Anterior cingulate cortex (tissue), 58 donors: ENCODE measurements at places on chromosomes 6 and 20.

GRCh38 chr6:150004101-150004782, 21.1 kb downstream of the RAET1L start:
- no peak for DNase-seq

- DNase-seq = no peak
Observed at GRCh38 chr6:23608931-23609435, 517.0 kb upstream of the NRSN1 start.

DNA sequence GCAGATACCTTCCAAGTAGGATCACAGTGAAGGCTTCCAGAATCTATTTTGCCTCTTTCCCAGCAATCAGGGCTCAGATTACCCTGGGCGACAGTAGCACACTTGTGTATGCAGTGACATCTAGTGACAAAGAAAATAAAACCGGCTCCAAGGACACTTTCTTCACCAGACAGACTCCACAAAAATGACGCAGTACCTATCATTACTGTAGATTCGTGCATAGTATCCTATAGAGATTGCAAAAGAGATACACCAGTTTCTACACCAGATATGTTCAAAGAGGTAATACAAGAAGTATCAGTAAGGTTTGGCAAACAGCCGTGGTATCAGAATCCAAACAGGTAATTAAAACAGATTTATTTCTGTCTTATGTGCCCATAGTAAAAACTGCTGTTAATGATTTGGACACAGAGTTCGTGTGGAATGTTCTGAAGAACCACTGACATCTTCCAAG, 600.4 kb upstream of the JAG1 start:
- DNase-seq = peak; percentile 26

- no peak for DNase-seq
Observed at GRCh38 chr20:53774461-53775203, 181.0 kb upstream of the ZNF217 start.

DNA sequence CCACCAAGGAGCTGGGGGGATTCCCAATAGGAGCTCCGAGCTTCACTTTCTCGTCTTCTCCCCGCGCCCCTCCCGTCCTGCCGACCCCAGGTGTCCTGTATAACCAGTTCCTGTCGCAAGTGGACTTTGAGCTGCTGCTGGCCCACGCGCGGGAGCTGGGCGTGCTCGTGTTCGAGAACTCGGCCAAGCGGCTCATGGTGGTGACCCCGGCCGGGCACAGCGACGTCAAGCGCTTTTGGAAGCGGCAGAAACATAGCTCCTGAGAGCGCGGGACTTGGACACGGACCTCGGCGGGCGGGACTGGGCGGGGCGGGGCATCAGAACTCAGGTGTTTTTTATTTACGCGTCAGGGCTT, 340 bp upstream of the VARS2 start:
- no peak for DNase-seq

DNA sequence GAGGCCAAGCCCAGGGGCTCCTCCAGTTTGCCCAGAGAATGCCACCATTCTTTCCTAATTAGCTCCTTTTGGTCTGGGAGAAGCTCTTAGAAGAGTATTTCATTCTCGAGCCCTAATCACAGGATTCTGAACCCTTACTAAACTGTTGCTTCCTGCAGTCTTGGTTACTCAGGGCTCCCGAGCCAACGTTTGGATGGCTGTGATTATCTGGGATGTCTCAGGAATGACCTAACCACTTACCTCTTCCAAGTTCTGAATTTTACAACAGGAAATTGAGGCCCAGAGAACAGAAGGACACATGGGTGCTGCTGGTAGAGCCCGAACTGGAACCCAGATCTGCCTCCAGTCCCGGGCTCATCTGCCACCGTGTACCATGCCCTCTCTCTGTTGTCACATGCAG, 22.2 kb upstream of the PNPLA1 start:
- no peak for DNase-seq

GRCh38 chr6:163986313-163986712, 571.8 kb downstream of the QKI start:
- no peak for DNase-seq

- no peak for DNase-seq
Observed at GRCh38 chr6:125839471-125839870, 48.7 kb downstream of the NCOA7 start.

GRCh38 chr6:1475174-1475573, 85.8 kb downstream of the FOXF2 start:
- no peak for DNase-seq

DNA sequence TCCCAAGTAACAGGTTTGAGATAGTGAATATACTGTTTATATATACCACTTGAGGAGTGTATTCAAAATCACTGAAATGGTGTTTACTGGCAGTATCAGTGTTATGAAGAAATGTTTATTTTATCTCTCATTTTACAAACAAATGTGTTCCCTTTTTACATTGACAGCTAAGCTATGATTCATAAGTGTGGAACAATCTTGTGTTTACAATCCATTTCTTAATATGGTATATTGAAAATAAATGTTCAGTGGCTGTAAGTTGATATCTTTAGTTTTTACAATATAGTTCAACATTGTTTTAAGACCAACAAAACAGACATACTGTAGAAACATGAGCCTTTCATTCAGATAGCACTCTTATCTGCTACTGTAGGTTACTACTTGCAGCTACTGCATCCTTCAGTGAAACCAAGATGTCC, 14.3 kb downstream of the PHF3 start:
- no peak for DNase-seq

DNA sequence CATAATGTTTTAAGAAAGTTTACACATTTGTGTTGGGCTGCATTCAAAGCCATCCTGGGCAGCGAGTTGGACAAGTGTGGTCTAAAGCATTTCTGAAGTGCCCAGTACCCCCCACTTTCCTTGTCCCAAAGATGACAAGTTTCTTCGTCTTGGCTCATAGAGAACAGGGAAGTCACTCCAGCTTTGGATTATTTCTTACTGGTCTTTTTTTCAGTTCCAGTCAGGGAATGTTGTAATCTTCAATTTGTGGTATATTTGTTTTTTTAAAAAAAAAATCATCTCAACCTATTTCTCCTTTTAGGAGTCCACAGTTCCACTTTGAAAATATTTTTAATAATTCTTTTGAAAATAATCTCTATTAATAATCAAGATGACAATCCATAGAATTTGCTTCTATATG, 34.0 kb downstream of the SLX4IP start:
- DNase-seq = no peak

DNA sequence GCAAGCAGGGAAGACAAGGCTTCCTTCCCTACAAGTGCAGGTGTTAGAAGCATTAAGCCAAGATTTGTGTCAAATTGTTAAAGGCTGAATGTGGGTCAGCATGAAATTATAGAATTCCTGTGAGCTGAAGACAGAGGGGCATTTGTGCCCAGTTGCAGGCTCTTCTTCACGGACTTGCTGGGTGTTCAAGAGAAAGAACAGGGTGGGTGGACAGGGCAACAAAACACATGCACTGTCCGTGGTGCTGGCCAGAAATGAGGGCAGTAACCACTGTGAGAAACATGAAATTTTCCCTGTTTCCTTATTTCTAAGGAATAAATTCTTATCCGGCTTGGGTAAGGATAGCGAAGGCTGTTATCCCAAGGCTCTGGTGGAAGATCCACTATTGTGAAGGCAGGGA, 579.5 kb upstream of the HTR1E start:
- DNase-seq = no peak

GRCh38 chr6:87089135-87089534, 5.8 kb downstream of the CGA start:
- no peak for DNase-seq

- DNase-seq = no peak
Observed at GRCh38 chr20:45629496-45630100, at the start of gene WFDC10A. WFDC10A (plus strand) TSS chr20:45629739; CDS start chr20:45629814, 75 bp downstream.

DNA sequence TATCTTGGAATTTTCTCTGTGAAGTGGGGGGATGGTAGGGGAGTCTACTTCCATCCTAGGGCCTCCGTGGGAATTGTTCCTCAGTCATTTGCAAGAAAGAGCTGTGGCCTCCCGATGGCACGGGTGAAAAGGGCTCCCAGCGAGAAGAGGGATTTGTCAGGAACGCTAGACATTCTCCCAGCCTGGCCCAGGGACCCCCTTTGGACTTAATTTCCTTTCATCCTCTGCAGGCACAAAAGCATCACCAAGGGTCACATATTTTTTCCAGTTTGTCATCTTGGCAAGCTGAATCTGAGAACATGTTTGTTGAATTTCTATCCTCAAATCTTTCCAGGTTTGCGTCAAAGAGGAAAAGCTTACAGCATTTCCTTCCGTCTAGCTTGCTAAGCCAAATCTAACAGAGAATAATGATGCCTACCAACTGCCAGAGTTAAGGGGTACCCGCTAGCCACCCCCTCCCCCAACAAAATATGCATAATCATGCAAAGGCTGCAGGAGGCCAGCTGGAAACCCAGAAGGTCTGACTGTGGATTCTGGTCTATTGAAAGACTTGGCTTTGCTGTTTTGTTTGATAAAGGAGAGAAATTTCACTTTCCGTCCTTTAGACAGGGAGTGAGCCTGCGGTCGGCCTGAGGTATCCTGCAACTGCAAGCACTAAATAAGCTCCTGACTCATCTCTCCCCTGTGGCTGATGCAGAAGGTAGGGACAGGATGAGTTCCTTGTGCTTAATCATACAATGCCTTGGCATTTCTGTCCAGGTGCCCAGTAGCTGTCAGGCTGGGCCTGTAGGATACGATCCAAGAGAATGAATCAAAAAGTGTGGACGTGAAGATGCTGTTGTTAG, 23.1 kb downstream of the PSMG4 start:
- no peak for DNase-seq

DNA sequence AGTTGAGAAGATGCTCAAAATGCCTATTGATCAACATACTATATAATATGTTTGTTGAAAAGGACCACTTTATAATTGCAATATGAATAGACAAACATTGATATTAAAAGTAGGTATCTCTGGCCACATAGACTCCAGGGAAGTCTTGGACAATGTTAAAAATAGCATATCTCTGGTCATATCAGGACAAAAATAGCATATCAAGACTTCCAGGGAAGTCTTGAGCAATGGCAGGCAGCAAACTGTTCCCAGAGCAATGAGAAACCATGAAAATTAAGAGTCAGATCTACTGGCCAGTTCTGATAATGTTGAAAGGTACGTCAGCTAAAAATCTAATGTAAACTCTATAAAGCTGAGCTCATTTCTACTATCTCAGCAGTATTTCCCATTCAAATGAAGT, 1130.3 kb upstream of the CITED2 start:
- no peak for DNase-seq

DNA sequence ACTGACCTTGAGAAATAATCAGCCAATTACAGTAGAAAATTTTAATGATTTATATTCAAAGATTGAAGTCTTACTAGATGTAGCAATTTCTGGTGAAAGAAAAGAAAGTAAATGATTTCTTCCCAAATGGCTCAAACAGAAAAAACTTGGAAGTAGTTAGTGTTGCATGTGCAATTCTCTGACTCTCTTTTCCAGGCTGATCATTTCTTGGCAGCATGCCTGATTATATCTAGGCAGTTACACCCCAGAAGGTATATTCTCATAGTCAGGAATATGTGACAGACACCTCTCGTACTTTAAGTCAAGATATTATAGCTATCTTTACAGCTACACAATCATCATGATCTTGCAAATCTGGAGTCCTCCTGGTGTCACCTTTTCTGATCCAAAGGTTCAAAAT, 122.9 kb downstream of the PDE7B start:
- DNase-seq = no peak

DNA sequence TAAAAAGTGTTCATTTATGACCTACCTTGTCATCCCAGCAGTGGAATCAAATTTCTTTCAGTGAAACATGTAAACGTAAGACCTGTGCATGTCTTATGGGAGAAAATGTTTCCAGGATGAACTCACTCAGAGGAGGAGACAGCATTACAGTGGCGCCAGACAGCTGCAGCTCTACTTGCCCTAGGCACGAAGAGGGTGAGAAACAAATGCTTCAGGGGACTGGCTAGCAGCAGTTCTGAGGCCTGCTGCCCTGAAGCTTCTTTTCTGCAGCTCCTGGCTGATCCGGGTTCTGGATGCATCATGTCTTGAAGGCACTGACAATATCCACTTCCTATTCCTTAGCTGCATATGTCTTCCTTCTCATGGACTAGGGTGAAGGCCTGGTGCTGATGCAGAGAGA, 120.2 kb downstream of the QRSL1 start:
- no peak for DNase-seq

- DNase-seq = no peak
Observed at GRCh38 chr6:12221856-12222255, 68.3 kb upstream of the EDN1 start.

DNA sequence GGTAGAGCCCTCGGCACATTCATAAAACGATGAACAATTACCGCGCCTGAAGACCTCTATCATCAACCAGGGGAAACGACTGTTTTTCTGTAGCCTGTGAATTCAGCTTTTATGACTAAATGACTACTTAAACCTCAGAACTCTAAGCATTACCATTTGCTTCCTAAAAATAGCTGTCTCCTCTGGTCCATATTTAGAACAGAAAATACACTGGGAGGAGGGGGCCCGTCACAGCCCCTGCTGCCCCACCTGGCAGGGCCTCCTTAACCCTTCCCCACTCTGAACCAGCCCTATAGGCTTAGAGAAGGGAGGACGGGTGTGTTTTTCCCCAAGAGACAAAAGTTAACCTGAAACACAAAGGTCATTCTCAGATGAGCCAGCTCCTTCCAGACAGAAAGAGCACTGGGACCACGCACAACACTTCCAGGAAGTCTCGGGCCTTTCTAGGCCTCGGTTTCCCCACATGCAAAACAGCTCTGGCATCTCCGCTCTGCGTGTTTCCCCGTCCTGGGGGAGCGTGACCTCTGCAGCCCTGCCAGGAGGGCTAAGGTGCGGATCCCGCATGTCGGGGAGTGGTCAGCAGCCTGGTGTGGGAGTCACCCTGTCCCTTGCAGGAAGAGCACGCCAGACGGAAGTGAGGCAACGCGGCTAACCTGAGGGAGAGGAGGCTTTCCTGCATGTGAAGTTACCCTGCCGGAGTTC, 193.9 kb downstream of the DLL1 start:
- DNase-seq = no peak

GRCh38 chr6:146041282-146041681, 12.4 kb downstream of the GRM1 start:
- no peak for DNase-seq

DNA sequence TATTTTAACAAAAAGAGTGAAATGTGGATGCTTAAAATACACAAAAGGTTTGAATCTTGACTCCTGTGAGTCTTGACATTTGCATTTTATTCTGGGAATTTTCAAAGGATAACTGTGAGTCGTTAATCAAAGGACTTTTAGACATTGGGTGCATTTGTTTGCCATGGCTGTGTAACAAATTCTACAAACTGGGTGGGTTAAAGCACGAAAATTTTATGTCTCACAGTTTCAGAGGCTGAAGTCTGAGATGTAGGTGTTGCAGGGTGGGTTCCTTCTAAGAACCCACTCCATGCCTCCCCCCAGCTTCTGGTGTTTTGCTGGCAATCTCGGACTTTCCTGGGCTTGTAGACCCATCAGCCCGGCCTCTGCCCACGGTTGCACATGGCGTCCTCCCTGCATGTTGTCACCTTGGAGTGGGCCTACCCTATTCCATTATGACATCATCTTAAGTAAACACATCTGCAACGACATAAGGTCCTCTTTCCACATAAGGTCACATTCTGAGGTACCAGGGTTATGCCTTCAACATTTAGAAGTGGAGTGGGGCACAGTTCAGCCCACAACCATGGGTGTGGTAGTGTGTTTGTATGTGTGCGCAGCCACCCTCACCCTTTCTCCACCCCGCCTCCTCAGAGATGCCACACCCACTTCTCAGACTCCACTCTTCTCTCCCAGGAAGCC, 113.1 kb downstream of the FOXA2 start:
- DNase-seq = no peak

- DNase-seq = no peak
Observed at GRCh38 chr20:45467172-45467571, 2.4 kb upstream of the WFDC2 start.

GRCh38 chr6:116779573-116780164, 14.2 kb upstream of the FAM162B start:
- no peak for DNase-seq
